Effector CD4-positive, alpha-beta T cell (primary cell): ENCODE measurements at places on chromosomes 3 and 15.

DNA sequence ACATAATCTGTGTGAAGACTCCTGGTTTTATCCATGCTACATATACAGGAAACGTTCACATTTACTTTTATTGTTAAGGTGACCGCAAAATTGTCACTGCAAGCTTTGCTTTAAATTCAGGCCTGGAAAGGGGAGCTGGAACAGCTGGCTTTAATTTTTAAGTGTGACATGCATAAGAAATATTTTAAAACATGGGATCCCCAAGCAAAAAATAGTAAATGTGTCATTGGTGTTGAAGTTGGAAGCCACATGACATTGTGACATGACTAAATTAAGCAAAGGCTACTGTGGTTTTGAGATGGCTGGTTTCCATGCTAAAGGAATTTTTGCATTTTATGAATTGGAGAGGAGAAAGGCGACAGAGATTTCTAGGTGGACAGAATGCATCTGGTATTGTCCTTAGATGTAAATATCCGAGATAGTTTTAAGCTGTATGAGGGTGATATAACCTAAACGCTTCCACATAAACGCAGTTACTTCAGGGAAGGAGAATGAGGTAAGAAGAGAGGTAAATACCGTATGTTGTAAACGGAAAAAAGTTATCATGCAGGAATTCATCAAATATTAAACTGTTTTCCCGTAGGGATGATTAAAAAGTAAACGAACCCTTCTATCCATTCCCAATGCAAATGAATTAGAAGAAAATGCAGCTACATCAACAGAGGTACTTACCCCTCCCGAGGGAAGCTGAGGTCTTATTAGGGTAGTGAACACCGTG lies 927 bp upstream of the FYTTD1 start:
- DNase-seq: no peak

DNA sequence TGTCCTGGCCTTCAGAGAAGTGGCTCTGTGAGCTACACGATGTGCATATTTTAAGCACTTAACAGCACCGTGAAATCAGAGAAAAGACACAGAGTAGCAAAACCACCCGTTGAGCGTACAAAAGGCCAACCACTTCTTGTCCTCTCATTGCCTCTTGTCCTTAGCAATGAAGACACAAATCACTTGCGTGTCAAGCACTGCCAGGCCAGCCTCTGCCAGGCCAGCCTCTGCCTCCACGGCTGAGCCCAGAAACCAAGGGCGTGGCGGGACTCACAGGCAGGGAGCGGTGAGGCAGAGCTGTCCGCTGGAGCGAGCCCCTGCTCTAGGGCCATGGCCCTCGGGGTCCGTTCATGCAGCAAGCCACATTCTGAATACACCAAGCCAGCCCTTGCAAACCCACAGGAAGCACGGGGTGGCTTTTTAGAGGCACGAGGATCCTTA lies 4.0 kb downstream of the MUC4 start:
- DNase-seq: no peak

DNA sequence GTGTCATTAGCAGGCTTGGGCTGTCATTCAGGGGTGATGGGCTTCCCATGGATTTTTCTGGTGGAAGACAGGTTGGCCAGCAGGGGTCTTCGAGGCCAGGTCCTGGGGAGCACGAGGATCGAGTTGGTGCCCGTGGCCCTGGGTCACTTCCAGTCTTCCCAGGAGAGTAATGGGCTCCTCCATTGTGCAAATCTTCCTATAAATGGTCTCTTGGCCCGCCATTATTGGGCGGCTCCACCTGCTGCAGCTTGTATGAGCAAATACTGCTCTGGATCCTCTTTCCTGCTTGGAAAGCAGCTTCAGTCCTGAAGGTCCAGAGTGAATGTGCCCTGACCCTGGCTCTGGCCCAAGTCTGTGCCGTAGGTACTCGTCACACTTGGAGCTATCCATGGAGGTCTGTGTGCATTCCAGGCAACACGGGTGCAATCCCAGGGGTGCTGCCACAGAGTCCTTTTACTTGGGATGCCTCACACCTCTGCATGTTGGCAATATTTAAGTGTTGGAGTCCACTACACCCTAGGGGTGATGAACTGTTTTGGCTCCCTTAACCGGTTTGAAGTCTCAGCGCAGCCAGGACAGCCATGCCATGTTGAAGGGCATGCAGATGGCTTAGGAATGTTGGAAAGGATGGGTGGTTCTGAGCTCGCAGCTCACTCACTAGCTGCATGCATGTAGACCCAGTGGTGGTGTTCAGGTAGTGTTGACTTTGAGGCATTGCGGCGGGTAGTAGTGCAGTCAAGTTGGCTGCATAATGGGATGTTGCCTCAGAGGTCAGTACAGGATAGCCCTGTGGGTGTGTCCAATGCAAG lies 97.6 kb downstream of the SNRPN start:
- no peak for DNase-seq

GRCh38 chr15:40069178-40070165 lies 30.5 kb upstream of the SRP14 start:
- DNase-seq: no peak

DNA sequence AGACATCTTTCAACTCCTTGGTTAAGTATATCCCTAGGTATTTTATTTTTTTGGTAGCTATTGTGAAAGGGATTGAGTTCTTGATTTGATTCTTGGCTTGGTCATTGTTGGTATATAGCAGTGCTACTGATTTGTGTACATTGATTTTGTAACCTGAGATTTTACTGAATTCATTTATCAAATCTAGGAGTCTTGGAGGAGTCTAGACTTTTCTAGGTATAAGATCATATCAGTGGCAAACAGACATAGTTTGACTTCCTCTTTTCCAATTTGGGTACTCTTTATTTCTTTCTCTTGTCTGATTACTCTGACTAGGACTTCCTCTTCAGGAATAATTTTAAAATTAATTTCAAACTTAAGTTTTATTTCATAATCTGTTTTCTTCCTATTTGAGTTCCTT lies 125.2 kb downstream of the OCA2 start:
- no peak for DNase-seq

GRCh38 chr3:127408022-127408683 lies 120.3 kb upstream of the PRR20G start:
- no peak for DNase-seq

GRCh38 chr3:73056014-73056844 lies 5.2 kb upstream of the EBLN2 start:
- DNase-seq: no peak

DNA sequence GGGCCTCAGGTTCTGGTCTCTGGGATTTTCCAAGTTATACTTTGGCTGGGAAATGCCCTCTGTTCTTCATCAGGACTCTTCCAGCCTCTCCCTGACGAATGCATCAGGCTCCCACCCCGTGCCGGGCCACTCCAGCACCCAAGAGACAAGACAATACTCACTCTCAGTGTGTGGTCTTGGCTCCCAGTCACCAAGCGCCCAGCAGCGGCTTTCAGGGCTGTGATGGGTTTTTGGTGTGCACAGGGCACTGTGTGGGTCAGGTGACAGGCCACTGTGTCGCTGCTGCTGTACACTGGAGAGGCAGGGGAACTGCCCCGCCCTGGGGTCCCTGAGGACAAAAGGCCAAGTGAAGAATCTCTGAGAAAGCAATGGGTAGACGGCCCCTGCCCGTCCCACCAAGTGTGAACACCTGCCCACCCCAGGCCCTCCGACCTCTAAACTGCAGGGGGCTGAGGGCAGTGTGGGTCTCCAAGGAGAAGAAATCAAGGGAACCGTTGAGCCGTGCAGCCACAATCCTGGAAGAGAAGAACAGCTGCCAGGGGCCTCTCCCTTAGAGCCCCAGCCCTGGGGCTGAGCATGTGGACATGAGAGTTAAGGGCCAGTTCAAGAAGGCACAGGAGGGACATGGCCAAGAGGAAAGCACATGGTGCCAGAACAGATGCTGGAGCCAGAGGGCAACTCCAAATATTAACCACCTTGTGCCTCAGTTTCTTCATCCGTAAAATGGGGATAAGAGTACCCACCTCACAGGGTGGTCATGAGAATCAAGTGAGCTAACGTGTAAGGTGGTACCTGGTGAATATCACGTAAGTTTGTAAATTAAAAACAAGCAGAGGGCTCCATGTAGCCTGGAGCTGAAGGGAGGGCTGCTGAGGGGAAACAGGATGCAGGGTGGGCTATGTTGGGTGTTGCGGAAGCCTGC lies 34.1 kb downstream of the PTPN23 start:
- DNase-seq: no peak

DNA sequence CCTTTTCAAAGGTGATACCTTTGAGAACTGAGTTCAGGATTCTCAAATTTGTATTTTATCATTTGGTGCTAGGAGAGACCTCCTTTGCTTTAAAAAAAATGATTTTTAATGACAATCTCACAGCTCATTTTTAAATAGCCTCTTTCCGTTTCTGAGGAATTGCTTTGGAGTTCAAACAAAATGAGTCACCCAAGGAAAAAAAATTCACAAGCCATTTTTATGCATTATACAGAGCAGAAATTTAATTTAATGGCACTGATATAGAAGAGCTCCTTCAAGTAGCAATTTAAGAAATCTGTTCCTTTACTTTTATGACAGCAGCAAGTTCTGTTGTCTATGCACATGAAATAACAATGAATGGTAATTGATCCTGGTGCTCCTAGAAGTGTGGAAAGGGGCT lies 337.9 kb upstream of the KCNMB2 start:
- DNase-seq: no peak

- no peak for DNase-seq
Observed at GRCh38 chr3:53256704-53257055, 858 bp upstream of the TKT start.

DNA sequence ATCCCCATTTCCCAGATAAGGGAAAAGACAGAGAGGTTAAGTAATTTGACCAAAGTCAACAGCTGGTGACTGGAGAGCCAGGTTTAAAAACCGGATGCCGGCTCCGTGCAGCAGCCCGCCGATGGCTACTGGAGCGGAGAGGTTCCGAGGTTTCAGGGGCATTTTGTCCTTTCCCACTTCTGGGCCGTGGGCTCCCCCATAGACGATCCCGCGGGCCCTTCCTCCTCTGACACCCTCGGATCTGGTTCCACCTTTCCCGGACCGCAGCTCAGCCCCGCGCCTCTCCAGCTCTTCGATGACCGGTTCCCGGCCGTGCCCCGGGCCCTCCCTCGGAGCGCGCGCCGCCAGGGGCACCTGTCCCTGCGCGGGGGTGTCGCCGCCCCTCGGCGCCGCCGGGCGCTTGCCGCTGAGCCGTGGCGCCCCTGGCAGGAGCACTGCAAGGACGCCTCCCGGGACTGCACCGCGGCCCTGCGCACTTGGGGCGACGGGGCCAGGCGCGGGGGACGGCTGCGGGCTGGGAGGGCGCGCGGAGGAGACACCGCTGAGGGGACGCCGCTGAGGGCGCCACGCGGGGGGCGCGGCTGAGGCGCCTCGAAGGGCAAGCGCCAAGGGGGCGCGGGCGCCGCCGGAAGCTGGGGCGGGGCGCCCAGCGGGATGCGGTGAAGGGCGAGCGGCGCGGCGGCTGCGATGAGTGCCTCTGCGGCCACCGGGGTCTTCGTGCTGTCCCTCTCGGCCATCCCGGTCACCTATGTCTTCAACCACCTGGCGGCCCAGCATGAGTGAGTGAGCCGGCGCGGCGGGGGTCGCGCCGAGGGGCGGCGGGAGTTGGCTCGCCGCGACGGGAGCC lies at the start of gene TM6SF1:
TM6SF1 (plus strand) TSS at position 652 of the 847 bp plus-strand sequence; CDS start at position 688, 36 bp downstream.
- no peak for DNase-seq

GRCh38 chr3:133130168-133130567 lies 92.0 kb downstream of the TMEM108 start:
- DNase-seq: no peak

- DNase-seq: no peak
Observed at GRCh38 chr3:28240441-28240840, 978 bp upstream of the CMC1 start.

GRCh38 chr3:141394560-141394959 lies 26.3 kb downstream of the ZBTB38 start:
- DNase-seq: no peak

DNA sequence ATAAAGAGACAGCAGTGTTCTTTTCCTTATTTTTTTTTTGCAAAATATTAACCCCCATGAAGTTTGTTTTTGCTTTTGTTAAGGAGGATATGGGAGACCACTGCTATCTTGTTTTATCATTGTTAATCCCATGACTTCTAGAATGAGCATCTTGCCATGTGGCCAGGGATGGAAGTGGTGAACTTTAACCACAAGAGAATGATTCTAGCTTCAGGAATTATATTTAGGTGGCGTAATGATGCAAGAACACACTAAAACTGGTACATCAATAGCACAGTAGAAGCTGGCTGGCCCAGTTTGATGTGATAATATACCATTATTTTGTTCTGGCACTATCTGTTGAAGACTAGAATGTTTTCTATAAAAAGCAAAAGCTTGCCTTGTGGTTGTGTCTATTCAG lies 720.9 kb downstream of the GRM7 start:
- no peak for DNase-seq

GRCh38 chr15:65993236-65993635 lies 123.9 kb downstream of the RAB11A start:
- DNase-seq: no peak

GRCh38 chr3:80079886-80080285 lies 312.1 kb upstream of the ROBO1 start:
- DNase-seq: no peak

GRCh38 chr3:132662212-132662611 lies 2.1 kb downstream of the UBA5 start:
- no peak for DNase-seq

DNA sequence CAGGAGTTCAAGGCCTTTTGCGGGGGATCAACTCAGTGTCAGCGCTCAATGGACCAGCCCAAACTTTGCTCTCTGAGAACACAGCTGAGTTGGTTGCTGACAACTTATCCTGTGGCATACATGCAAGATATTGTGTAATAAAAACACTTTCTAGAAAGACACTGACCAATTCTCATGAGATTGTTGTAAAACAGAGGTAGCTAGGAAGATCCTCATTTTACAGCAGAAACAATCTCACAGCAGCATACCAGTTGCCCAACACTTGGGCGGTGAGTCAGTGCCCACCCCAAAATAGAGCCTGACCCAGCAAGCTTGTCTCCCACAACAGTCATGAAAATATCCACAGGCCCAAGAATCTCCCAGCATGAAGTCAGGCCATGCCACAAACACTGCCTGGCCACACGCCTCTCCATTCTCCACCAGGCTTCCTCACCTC lies 18.2 kb downstream of the KLHL6 start:
- no peak for DNase-seq

DNA sequence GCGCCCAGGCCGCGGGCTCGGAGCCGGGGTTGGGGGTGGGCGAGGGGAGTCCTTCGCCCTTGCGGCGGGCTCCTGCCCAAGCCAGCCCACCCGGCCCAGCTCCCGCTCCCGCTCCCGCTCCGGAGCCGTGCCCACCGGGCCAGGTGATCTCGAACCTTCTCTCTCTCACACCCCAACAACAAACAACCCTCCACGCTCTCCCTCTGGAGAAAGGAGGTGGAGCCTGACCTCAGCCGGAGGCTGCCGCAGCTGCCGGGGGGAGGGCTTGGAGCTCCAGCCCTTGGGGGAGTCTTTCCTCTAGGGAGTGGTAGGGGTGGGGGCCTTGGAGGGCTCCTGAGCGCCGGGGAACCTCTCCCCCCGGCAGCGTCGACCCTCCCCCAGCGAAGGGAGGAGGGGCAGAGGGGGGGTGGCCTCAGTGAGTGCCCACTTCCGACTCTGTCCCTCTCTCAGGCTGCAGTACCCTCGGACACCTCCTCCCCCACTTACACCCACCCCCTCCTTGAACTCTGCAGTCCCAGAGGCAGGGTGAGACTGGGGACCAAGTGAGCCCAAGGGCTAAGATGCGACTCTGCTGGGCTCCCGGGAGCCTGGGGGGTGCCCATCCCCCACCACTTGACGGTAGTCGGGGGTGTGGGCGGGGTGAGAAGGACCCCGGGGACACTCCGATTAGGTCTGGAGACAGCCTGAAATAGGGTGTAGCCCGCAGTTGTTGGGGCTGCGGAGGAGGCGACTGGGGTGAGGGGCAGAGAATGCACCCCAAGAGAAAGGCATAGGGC lies 4.4 kb upstream of the BAHD1 start:
- no peak for DNase-seq

GRCh38 chr3:71547249-71548198 lies 36.0 kb downstream of the FOXP1 start:
- no peak for DNase-seq

GRCh38 chr15:100949691-100950090 lies 30.5 kb downstream of the LRRK1 start:
- DNase-seq: no peak
